ENCODE measurements at places on chromosomes 7 and 10.

DNA sequence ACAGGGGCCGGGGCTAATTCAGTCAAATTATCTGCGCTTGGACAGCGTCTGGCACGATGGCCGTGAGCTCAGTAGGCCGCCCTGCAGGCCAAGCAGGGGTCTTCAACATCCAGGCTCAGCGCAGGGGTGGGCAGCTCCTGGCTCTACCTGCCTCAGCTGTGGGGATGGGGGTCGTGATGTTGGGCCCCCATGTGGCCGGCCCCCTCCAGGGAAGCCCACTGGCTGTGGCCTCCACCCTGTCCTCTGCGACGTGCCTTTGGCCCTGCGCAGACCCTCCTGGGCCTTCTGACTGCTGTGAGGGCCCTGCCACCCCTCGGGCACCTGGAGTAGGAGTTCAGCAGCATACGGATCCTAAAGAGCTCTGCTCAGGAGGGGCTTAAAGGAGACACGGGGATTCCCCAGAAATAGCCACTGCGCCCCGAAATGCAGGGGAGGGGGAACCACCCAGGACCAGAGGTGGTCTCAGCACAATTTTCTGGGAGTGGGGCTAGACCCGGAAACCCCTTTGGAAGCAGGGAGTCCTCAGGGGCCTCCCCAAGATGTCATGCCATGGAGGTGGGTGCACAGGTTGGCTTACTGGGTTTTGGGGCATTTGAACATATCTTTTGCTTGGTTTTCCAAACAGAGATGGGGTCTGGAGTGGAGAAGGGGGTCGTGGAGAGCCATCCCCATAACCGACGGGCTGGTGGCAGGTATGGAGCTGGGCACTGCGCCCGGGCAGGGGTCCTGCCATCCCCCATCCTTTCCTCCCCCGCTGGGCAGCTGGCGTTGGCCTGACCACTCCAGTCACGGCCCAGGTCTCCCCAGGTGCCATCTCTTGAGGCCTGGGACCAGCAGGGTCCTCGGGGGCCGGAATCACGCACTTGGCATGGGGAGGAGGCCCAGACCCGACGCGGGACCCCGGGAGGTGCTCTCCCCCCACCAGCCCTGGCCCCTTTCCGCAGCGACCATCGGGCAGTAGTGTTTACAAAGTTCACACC lies 4.0 kb upstream of the ADAP1 start:
- no peak for DNase-seq

DNA sequence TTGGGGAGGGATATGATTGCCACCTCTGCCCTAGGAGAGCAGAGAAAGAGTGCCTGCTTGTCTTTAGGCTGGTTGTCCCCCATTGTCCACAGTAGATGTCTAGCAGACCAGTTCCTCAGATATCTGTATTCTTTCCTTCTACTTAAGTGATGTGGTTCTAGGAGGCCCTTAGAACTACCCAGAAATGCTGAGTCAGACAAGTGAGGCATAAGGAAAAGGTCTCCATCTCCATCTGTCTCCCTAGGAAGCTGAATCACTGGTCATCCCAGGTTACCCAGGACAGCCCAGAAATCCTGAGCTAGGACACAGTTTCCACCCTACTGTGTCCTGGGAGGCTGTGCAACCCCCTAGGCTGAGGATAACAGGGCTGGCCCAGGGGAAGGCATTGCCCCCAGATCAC lies 93.4 kb upstream of the INHBA start:
- DNase-seq = no peak

DNA sequence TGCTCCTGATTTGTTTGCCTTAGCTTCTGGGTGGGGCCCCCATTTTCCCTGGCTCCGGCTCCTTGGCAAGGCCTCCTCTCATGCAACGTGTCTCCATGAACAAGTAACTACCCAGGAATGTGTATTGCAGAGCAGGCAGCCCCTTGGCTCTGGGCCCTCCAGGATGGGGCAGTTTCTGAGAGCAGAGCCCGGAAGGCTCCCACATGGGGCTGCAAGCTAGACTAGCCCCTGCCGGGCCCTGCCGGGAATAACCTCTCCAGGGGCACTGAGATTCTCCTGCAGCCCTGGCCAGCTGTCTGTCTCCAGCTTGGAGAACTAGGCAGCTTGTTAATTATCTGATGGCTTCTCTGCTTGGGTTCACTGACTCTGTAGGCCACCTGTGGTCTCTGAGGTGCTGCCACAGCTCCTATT lies 184.0 kb upstream of the INHBA start:
- DNase-seq = no peak

DNA sequence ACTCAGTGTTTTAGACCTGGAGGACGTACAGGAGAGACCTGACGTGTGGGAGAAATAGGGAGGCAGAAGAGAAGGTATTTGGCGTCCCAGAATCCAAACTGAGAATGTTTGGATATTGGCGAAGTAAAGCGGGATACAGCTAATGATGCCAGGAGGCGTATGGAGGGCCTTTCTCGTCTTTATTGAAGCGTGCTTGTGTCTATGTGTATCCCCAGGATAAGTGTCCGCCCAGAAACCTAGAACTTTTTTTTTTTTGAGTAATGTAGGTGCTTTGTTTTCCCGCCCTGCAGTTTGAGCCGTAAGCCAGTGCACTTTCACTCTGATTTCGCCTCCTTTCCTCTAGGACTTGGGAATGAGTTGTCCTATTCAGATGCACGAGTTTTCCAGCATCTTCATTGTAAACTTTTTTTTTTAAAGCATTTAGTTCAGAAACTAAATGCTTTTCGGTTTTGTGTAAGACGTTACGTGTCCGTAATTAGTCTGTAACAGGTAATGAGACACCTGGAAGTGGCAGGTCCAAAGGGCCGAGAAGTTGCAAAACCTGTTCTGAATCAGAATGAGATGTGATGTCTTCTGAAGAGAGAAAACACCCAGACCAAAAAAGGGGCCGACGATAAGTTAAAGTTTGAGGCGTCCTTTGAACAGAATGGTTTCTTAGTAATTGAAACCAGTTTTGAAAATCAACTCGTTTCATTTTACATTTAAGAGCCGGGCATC lies 746 bp downstream of the ARL5B start:
- no peak for DNase-seq

- DNase-seq = no peak
Measured at GRCh38 chr7:72805526-72806494, 22.2 kb downstream of the TYW1B start.

GRCh38 chr7:18648849-18649758 lies 153.6 kb downstream of the HDAC9 start:
- DNase-seq = no peak

GRCh38 chr7:143305423-143306070 lies 10.4 kb upstream of the CLCN1 start:
- peak; percentile 44 for DNase-seq

DNA sequence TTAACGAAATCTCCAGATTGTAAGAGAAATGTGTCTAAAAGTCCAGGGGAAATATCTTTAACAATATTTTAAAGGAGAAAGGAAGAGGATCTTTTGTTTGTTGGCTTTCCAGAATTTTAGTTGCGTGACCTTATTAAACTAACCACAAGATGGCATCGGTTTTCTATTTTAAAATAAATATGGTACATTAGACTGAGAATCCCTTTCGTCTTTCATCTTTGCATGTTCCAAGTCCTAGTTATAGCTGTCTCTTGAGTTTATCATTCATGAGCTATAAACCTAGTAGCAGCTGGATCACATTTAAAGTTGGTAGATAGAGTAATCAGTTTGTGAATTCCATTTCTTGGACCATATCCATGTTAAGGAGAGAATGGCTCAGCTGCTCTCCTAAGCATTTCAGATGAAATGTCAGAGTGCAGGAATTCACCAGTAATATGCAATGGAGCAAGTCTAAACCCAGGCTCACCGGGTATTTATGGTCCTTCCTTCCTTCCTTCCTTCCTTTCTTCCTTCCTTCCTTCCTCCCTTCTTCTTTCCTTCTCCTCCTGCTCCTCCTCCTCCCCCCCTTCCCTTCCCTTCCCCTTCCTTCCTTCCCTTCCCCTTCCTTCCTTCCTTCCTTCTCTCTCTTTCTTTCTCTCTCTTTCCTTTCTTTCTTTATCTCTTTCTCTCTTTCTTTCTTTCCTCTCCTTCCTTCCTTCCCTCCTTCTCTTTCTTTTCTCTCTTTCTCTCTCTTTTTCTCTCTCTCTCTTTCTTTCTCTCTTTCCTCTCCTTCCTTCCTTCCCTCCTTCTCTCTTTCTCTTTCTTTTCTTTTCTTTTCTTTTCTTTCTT lies 57.8 kb upstream of the RAB18 start:
- DNase-seq = no peak

GRCh38 chr10:5467207-5467535 lies 32.2 kb downstream of the CALML5 start:
- no peak for DNase-seq

DNA sequence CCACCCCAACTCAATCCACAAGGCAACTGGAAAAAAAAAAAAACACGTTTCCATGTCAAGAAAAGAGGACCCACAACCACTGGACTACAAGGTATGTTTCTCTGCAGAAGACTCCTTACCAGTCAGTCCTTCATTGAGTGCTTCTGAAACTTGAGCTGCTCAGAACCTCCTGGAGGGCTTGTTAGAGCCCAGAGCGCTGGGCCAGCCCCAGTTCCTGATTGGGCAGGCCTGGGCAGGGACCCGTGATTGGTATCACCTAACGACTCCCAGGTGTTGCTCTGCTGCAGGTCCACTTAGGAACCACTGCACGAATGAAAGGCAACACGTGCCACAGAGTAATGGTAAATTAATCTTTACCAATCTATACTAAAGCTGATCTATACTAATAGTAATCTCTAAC lies 473 bp upstream of the CCDC201 start:
- DNase-seq = no peak

DNA sequence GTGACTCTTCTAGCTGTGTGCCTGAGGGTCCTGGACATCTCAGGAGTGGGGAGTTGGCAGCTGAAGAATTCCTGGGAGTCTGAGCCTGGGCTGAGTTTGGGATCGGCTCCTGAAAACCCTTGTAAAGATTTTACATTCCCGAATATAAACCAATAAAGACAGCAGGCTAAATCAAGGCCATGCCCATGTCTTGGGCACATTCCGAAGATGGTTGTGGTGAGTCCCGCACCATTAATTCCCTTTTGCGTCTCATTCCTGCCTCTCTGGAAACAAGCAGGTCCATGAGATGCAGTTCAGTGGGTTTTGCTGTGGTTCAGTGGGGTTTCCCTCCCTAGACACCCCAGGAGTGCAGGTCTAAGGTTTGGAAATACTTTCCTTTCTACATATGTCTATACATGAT lies 90.9 kb downstream of the COL26A1 start:
- DNase-seq = no peak

- no peak for DNase-seq
Measured at GRCh38 chr7:91182819-91183764, 81.1 kb upstream of the FZD1 start.

DNA sequence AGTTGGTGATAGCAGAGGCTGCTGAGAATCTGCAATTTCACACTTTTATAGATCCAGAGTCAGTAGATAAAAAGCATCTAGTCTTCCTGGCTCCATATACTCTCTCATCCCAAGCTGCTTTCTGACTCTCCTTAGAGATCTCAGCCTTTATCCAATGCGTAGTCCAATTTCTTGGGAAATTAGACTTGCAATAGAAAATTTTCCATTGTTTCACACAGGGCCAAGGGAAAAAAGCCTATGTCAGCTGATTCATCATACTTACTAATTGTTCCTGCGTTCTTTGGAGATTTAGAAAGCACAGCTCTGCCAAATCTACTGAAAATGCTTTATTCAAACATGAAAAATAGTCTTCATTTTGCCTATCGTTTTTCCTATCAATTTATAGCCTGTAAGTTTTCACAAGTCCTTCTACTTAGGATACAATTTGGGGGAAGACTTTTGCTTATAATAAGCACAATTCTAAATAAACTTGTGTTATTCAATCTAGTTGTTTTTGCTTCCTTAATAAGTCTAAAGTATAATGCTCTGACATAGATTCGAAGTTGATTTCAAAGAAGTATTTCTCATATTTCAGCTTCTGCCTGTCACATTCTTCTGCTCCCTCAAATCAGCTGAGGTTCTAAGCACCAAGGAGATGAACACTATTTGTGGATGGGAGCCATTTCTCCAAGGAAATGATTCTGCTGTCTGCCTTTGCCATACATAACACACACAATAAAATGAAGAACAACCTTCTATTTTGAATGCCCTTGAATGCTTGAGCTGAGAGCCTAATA lies 165.4 kb downstream of the ADAM12 start:
- DNase-seq = no peak

- no peak for DNase-seq
Measured at GRCh38 chr10:72229261-72230251, 13.5 kb upstream of the ASCC1 start.

GRCh38 chr7:48337012-48337621 lies 165.9 kb downstream of the ABCA13 start:
- no peak for DNase-seq

DNA sequence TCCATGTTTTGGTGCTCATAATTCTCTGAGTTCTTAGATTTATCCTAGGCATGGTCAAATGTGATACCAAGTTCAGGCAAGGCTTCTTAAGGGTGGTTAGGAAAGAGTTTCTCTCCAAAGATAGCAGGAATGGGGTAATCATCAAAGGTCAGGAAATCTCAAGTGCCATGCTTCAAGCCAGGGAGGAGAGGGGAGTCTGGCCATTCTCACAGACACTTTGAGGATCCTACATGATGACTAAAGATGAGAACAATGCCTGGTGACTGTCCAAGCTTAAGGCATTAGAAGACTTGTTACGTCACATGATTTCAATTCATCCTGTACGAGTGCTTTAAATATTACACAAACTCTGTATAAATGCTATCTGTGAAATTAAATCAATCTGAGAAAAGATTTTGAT lies 59.4 kb downstream of the POM121L12 start:
- DNase-seq = no peak

DNA sequence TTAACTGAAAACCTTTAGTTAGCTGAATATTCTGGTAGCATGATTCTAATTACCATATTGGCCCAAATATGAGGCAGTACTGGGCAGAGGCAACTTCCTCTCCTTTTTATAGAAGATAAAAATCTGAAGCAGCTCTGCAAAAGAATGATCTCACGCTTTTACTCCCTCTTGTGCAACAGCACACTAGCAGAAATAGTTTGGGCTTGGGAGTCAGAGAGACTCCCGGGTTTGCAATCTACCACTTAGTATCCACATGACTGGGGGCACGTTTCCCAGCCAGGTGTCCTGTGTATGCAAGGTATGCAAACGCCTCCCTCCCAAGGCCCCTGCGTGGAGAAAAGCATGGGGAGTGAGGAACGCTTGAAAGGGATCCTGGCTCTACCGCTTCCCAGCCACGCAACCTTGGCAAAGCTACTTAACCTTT lies 47.2 kb upstream of the RHEB start:
- DNase-seq = no peak

DNA sequence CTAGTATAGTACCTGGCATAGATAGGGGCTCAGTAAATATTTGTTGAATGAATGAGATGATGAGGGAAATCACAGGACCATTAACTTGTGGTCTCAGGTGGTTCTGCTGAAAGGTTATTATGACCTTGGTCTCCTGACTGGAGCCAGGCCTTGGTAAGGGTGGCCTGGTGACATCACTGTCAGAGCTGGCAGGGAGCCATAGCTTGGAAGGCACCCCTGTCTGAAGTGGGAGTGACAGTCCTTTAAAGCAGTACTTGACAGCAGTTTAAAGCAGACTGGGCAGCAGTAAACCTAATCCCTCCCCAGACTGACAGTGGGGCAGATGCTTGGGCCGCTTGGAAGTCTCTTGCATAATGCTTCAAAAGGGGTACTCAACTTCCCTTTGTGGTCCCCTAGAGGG lies 13.4 kb downstream of the DPCD start:
- DNase-seq = no peak

All from T-helper 2 cell treated with Interferon-gamma antibody and Interleukin-4, amounts not matched to agents 5 μg/mL and 100 μg/mL, for 36 hours (primary cell).